ENCODE measurements at places on chromosomes 16 and 17. TPM values are rescaled to one million over a fixed set of nuclear protein-coding genes. Genes with fewer than 3 reads are reported as not detected.
A peak's percentile ranks its signal among the peaks of the same experiment; 100 is the strongest.

DNA sequence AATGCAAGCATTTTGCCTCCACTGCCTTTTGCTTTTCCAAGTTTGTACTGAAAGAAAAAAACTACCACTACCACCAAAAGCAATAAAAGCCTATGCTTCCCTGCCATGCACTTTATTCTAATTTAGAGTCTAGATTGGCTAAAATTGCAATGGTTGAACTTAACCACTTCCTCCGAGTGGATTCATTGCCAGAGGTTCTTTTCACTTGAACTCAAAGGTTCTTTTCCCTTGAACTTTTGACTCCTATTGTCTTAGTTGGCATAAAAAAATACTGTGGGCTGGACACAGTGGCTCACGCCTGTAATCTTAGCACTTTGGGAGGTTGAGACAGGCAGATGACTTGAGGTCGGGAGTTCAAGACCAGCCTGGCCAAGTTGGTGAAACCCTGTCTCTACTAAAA, 319.8 kb upstream of the GOT2 start:
- DNase-seq = no peak

DNA sequence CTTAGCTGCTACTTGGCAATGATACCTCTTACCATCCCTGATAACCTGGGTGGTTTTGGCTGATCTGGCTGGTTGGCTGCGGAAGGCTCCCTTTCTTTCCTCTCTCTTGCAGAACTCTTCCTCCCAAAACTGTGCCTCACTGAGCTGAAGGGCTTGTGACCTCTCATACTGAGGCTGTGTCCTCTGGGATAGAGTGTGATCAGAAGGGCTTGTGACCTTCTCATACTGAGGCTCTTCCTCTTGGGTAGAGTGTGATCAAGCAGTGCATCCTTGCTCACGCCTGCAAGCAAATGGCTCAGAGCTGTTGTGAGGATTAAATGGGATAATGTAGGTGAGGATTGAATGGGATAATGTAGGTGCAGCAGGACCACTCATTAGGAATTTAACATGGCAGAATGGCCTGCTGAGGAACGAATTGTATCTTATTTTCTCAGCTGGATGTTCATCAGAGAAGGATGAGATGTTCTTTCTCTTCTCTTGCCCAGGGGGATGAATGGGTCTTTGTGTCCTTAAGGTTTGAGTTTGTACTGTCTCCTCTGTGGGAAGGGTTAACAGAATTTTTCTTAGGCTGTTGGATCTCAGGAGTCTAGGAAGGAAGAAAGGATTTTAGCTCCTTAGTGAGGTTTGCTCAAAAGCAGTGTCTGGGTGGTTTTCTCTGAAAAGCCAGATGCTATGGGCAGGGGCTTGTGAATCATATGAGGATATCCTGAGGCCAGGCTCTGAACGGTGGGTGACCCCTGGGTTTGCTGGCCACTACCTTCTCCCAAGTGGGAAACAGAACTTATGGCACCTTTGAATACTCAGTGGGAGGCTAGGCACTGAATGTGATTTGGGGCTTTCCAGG, 130.0 kb upstream of the HS3ST2 start:
- no peak for DNase-seq

DNA sequence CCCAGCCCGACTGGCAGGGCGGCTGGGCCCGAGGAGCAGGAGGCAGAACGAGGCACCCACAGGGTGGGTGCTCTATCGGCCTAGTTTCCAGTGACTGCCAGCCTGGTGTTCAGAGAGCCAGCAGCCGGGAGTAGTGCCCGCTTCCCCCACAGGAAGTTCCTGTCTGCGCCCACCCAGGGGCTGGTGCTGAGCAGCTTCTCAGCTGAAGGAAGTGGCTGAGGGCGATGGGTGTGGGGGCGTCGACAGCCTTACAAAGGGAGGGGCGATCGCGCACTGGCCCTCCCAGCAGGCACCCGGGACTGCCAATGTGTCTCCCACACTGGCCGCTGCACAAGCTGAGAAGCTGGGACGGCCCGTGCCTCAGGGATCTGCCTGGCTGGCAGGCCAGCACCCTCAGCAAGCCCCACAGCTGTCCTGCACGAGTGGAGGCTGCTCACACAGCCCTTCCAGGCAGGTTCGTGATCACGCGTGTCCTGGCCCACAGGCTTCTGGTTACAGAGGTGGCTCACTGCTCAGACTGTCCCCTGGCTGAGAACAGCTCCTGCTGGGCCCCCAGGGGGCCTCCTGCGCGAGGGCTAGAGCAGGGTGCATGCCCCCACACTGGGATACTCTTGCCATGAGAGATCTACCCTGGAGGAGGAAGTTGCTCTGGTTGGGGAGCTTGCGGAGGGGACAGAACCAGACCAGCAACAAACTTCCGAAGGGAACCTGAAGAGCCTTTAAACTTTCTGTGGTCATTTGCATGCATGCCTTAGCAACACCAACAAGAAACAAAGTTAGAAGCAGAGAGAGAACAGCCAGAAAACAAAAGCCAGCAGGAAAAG, 2.5 kb downstream of the RNF166 start:
- DNase-seq = peak; percentile 49

GRCh38 chr16:66043326-66043725, 323.2 kb upstream of the CDH5 start:
- no peak for DNase-seq

DNA sequence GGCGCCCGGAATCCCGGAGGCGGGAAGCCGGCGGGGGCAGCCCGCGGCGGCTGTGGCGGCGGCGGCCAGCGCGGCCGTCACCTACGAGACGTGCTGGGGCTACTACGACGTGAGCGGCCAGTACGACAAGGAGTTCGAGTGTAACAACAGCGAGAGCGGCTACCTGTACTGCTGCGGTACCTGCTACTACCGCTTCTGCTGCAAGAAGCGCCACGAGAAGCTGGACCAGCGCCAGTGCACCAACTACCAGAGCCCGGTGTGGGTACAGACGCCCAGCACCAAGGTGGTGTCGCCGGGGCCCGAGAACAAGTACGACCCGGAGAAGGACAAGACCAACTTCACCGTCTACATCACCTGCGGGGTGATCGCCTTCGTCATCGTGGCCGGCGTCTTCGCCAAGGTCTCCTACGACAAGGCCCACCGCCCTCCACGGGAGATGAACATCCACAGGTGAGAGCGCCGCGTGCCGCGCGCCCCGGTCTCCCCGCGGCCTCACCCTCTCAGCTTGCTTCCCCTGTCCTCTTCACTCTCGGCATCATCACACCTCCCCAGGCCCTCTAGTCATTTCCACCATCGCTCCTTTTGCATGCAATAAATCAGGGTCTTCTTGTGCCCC, 706 bp downstream of the SHISA6 start:
- no peak for DNase-seq

DNA sequence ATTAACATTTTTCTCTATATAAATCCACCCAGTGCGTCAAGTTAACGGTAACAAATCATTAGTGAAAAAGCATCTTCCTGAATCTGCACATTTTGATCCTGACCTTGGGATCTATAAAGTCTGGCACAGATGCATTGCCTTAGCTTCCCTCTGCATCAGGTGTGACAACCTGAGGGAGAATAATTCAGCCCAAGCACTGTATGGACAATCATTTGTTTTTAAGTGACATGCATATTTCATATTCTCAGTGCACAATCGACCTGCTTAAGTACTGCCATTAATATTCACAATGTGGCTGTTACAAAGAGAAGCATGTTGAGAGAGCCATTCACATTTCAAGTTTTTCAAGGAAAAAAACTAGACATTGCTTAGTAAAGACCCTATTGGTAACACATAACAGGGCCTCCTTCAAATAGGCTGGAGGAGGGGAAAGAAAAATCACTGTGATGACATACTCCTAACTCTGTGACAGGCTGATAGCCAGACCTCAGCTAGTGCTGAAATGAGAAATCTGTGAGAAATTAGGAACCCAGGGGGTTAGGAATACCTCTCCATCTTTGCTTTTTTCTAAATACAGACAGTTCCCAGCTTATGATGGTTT, 505.3 kb upstream of the CDH5 start:
- DNase-seq = no peak

DNA sequence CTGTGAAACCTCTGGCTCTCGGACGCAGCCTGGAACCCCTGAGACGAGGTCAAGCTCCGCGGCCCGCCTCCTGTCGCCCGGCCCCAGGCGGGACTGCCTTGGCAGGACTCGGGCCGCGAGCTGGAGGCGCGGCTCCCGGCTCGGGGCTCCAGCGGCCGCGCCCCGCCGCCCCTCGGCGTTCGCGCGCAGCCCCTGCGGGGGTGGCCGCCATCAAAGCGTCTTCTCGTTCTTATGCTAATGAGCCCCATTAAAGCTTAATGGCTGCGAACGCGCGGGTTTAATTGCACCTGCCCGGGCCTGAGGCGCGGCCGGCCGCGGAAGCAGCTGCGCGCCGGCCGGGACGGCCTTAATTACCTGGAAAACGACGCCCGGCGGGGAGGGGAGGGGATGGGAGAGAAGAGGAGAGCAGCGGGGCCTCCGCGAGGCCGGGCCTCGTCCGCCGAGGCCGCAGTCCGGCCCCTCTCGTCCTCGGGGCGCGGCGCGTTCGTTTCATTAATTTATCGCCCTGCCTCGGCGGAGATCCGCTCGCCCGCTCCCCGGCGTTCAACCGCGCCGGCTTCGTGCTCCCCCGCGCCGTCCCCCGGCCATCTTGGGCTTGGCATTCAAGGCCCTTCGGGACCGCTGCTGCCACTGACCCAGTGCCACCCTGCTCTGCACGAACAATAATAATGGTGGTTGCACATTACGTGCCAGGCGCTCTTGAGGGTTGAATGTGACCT, 19.2 kb downstream of the RAI1 start:
- DNase-seq = no peak

DNA sequence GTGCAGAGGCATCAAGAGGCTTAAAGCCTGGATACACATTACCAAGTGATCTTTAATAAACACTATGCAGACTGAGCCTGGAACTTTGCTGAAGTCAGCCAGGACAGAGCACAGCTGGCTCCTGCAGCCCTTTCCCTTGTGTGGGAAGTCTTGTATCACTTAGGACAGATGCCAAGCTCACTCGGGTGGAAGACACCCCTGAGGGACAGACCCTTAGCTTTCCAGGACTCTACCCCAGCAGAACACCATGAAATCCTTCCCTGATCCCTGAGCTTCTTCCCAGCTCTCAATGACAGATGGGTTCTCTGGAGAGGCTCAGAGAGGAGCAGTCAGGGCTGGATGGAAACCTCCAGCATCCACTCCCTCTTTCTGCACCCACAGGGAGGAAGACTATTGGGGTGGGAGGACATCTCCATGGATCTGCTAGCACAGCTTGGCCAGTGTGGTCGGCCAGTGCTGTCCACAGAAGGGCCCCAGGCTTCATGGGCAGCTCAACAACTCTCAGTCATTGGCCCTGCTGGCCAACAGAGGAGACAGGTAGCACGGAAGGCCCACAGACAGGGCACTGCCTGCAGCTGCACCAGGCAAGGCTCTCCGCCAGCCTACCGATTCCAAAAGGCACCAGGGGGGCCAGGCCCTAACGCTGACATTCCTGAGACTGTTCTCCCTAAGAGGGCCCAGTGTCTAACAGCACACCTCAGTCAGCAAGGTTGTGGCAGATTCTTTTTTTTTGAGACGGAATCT, 15.9 kb downstream of the RAB5C start:
- DNase-seq = no peak

DNA sequence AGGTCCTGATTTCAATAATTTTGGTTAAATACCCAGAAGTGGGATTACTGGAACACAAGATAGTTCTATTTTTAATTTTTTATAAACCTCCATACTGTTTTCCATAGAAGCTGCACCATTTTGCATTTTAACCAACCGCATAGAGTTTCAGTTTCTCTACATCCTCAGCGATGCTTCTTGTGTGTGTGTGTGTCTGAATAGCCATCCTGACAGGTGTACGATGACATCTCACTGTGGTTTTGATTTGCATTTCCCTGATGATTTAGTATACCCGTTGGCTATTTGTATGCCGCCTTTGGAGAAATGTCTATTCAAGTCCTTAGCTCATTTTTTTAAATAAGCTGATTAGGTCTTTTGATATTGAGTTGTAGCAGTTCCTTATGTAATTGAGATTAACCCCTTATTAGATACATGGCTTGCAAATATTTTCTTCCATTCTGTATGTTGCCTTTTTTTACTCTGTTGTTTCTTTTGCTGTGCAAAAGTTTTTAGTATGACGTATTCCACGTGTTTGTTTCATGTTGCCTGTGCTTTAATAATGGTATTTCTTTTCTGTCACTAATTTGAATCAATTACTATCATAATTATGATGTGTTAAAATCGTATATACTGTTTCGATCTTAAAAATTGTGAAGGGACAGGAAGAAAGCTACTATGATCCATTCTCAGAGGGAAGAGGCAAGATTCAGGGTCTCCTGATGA, 227.2 kb upstream of the MON1B start:
- DNase-seq = no peak

- no peak for DNase-seq
Observed at GRCh38 chr17:12472252-12473173, 193.2 kb upstream of the MYOCD start.

DNA sequence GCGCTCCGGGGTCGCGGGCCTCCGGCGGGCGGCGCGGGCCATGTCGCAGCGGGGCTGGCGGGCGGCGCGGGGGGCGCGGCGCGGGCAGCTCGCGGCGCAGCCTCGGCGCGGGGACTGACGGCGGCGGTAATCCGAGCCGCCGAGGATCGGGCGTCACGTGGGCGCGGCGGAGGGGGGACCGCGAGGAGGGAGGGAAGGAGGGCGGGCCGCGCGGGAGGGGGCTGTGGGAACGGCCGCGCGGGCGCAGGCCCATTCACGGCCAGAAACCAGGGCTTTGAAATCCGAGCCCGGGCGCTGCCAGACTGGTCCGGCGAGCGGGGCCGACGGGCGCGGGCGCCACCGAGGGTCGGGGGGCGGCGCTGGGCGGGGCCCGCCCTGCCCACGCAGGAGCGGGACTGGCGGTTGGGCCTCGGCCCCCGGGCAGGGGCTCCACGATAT, at the start of gene MTSS2:
MTSS2 (minus strand) TSS at position 116 of the 438 bp plus-strand sequence. CDS start 262 bp downstream, outside the sequence.
- DNase-seq = no peak

- no peak for DNase-seq
Observed at GRCh38 chr16:68644715-68645493, at the start of gene CDH3. Gene CDH3 (plus strand): TSS chr16:68645310. CDS start chr16:68645380, 70 bp downstream.

DNA sequence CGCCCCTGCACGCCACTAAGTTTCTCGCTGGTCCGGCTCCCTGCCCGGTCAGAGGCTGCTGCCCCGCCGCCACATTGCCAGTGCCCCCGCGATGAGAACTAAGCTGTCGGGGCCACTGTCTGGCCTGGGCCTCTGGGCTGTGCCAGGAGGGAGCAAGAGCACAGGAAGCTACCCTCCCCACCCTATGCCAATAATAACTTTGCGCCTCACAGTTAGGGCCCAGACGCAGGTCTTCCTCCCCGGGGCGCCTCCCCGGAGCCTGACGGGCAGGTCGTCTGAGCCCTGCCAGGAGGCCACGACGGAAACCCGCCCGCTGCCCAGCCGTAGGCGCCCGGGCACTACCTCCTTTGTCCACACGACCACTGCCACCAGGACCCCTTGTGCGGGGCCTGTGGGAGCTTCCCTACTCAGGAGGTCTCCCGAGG, 1.5 kb downstream of the ZFPM1 start:
- no peak for DNase-seq

AIPL1 gene
- total RNA-seq = not detected

CTF1 gene
- 0.26 TPM for total RNA-seq

TBCD gene
- 144 TPM for total RNA-seq

UMOD gene
- total RNA-seq = not detected

CCDC144A gene
- 9.9 TPM for total RNA-seq

C1QTNF1 gene
- total RNA-seq = not detected

FBF1 gene
- 20.0 TPM for total RNA-seq

GEMIN4 gene
- 11.5 TPM for total RNA-seq

SYCE1L gene
- 3.8 TPM for total RNA-seq

AMFR gene
- total RNA-seq = 64.8 TPM

Data from T-helper 17 cell (primary cell).